ENCODE measurements at places on chromosomes 6 and 20. TPM values are rescaled to one million over a fixed set of nuclear protein-coding genes. Genes with fewer than 3 reads are reported as not detected.

DNA sequence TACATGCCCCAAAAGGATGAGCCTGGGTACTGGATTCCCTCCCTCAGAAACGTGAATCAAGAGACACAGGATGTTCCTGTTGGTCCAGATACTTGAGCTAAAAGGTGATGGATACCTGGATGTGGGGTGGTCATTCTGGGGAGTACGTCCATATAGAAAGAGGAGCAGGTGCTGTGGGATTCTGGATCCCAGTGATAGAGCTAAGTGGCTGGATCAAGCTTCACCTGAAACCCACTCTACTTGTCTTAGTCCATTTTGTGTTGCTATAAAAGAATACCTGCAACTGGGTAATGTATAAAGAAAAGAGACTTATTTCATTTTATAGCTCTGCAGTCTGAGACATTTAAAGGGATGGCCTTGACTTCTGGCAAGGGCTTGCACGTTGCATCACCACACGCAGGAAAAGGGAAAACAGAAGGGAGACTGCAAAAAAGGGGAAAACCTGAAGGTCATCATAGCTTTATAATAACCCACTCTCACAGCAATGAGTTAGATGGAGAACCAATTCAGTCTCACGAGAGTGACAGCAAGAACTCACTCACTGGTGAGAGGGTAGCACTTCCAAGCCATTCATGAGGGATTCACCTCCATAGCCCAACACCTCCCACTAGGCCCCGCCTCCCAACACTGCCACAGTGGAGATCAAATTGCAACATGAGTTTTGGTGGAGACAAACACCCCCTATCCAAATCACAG lies 31.2 kb downstream of the RIPOR3 start:
- DNase-seq: no peak

- no peak for DNase-seq
Observed at GRCh38 chr20:41308290-41308711, 9.2 kb downstream of the ZHX3 start.

- DNase-seq: no peak
Observed at GRCh38 chr6:113181164-113181563, 676.0 kb upstream of the MARCKS start.

- DNase-seq: no peak
Observed at GRCh38 chr6:102517506-102517905, 1124.0 kb downstream of the GRIK2 start.

DNA sequence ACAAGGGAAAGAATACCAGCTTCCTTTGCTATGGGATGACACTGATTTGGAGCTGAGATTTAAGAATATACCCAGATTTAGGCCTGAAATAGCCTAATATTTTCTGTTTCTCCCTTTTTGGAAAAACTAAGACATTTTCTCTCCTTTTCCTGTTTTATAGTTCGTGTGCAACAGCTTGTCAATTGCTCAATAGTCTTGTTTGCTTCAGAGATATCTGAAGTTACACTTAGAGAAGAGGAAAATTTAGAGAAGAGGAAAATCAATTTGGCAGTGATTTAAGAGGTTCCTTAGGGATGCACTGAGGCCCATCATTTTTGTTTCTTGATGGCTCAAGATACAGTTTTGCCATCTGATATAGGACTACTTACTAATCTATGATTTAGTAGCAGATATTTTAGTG lies 398.6 kb downstream of the RFPL4B start:
- no peak for DNase-seq

DNA sequence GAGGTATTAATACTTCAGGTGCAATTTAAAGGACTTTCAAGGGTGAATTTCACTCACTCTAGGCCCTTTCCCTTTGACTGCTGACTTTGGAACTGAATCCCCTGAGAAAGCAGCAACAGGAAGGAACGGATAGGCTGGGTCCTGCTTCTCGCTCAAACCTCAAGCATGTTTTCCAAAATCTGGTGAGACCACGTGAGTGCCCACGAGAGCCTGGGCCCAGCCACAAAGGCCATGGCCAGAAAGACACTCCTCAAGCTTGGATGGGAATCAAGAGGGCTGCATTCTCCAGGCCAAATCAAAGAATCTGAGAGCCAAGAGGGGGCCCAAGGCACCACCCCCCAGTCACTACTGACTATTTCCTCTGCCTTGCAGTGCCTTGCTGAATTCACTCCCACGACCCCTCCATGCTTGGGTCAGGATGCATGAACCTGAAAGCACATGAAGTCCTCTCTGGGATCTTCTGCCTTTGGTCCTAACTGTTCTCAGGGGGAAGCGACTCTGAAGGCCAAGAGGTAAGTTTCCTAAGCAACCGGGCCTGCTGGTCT lies 146.1 kb downstream of the NFATC2 start:
- no peak for DNase-seq

DNA sequence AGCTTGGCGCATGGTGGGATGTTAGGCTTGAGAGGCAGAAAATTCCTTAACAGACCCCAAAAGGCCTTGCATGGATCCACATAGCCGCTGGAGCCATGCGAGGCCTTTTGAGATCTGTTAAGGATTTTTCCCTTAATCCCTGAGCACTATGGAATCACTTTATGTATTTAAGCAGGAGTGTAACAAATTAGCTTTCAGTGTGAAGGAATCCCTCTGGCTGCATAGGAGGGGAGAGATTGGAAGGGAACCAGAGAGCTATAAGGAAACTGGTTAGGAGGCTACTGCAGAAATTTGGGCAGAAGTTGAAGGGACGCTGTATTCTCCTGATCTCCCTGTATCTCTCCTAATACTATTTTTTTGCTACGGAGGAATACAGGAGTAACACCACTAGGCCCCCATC lies 23.1 kb upstream of the NEDD9 start:
- no peak for DNase-seq

GRCh38 chr6:154956771-154957522 lies 38.2 kb upstream of the TIAM2 start:
- DNase-seq: no peak

DNA sequence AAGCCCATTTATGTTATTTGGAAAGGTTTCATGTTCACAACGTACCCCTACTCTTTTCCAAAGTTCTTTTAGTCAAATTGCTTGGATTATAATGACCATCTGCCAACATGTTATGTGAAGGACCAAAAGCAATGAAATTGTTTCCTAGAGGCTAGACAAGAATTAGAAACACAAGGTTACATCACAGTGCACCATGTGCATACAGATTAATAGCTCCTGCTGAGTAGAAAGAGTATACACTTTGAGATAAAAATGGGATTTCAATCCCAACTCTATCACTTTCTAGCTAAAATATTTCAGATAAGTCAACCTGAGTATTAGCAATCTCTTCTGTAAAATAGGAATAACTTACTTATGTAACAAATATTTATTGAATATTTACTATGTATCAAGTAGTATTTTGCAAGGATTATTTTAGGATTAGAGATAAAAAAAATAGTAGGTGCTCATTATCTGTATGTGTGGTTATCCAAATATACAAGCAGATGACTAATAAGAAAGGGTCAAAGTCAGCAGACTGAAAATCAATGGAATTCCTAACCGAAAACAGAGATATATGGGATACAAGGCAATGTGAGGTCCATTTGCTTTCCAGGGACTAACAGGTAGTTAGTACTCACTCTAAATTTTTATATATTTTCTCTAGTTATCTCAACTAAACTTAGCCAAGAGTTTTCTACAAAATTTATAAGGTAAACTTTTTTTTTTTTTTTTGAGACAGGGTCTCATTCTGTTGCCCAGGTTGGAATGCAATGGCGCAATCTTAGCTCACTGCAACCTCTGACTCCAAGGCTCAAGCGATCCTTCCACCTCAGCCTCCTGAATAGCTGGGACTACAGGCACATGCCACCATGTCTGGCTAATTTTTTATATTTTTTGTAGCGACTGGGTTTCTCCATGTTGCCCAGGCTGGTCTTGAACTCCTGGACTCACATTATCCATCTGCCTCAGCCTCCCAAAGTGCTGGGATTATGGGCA lies 127.7 kb downstream of the PDSS2 start:
- DNase-seq: no peak

- DNase-seq: peak; percentile 88
Observed at GRCh38 chr6:107491138-107491609, 1.3 kb downstream of the SOBP start.

SYCP2L gene
- total RNA-seq: 3.5 TPM

SLC17A1 gene
- total RNA-seq: not detected

SEL1L2 gene
- not detected for total RNA-seq

ZSCAN9 gene
- 14.0 TPM for total RNA-seq

SLC22A2 gene
- total RNA-seq: 0.02 TPM

VWA7 gene
- total RNA-seq: 0.28 TPM

TRERF1 gene
- 1.3 TPM for total RNA-seq

GSTA2 gene
- not detected for total RNA-seq

HUS1B gene
- total RNA-seq: 0.15 TPM

ADGRB3 gene
- 6.0 TPM for total RNA-seq

SRC gene
- 15.4 TPM for total RNA-seq

SLCO4A1 gene
- total RNA-seq: 5.8 TPM

Data from SJCRH30 (cell line).